ENCODE measurements at places on chromosomes 5 and 9. TPM values are rescaled to one million over a fixed set of nuclear protein-coding genes. Genes with fewer than 3 reads are reported as not detected.
A peak's percentile ranks its signal among the peaks of the same experiment; 100 is the strongest.

DNA sequence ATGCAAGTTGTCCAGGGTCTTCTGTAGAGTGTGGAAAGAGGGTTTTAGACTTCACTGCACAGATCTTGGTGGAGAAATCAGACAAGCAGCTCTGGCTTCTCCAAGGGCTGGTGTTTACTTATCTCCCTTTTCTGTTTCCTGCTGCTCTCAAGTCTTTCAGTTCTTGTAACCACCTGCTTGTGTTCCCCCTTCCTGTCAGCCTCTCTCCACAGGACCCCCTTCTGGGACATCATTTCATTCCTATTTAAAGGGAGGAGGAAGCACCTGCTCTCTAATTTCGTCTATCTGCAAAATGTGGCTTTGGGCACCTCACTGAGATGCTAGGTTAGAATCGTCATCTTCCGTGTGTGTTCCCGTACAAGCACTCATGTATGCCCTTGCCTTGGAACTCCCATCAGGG is 636.2 kb downstream of the MTRR start:
- no peaks in the 10 kb centered on the region for H3K27me3 ChIP-seq
- no peaks in the 10 kb centered on the region for H3K4me1 ChIP-seq
- H3K36me3 ChIP-seq, result no peaks in the 10 kb centered on the region
- no peak for DNase-seq
- H3K4me3 ChIP-seq, result no peak overlapping the region

GRCh38 chr5:180358694-180359093 is 5.6 kb upstream of the GFPT2 start:
- H3K27me3 ChIP-seq, result no peaks in the 10 kb centered on the region
- no peak for DNase-seq
- H3K4me1 ChIP-seq, result peaks cover 2% of the 10 kb centered on the region
- H3K4me3 ChIP-seq, result no peak overlapping the region
- no peaks in the 10 kb centered on the region for H3K36me3 ChIP-seq

DNA sequence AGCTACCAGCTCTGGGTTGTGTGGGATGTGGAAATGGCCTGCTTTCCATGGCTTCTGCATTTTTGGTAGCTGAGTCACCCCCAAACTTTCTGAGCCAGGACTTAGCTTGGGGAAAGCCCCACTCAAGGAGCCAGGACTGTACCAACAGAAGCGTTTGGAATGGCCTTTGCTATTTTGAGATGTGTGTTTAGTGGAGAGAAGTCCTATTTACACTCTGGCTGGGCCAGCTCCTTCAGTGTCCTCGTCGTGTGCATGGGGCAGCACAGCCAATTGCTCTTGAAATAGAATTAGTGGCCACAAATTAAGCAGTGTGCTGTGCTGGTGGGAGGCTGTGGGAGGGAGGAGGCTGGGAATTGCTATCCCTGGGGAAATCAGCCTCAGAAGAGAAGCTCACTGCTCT is 51.6 kb downstream of the ENTREP1 start:
- H3K36me3 ChIP-seq, result no peaks in the 10 kb centered on the region
- DNase-seq, result peak; percentile 72
- H3K27me3 ChIP-seq, result no peaks in the 10 kb centered on the region
- H3K27ac ChIP-seq, result 0 out of 2 replicates have a peak overlapping the region, but pooled peaks have one; percentile 22
- peaks cover 35% of the 10 kb centered on the region for H3K4me1 ChIP-seq
- H3K4me3 ChIP-seq, result no peak overlapping the region

- DNase-seq, result peak; percentile 75
- H3K27ac ChIP-seq, result peak overlapping the region; percentile 89
- H3K36me3 ChIP-seq, result no peaks in the 10 kb centered on the region
- no peak overlapping the region for H3K4me3 ChIP-seq
Observed at GRCh38 chr5:78806544-78806943, 158.0 kb upstream of the LHFPL2 start.

DNA sequence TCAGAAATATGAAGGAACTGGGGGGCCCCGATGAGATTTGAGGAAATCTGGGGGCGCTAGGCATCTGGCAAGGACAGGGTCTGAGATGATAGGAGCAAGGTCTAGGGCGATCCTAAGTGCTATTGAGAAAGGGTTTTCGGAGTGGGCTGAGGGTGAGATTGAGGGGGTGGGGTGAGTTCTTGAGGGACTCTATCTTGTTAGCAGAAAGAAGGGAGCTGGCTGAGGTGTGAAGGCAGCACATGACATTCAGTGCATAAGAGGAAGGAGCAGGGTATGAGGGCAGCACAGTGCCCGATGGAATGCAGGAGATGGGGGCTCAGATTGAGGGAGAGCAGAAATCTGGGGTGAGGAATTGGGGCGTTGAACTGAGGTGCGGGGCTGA is 640 bp downstream of the TRIM32 start:
- peaks cover 43% of the 10 kb centered on the region for H3K4me1 ChIP-seq
- no peak overlapping the region for H3K27ac ChIP-seq
- H3K4me3 ChIP-seq, result peak overlapping the region; percentile 49

DNA sequence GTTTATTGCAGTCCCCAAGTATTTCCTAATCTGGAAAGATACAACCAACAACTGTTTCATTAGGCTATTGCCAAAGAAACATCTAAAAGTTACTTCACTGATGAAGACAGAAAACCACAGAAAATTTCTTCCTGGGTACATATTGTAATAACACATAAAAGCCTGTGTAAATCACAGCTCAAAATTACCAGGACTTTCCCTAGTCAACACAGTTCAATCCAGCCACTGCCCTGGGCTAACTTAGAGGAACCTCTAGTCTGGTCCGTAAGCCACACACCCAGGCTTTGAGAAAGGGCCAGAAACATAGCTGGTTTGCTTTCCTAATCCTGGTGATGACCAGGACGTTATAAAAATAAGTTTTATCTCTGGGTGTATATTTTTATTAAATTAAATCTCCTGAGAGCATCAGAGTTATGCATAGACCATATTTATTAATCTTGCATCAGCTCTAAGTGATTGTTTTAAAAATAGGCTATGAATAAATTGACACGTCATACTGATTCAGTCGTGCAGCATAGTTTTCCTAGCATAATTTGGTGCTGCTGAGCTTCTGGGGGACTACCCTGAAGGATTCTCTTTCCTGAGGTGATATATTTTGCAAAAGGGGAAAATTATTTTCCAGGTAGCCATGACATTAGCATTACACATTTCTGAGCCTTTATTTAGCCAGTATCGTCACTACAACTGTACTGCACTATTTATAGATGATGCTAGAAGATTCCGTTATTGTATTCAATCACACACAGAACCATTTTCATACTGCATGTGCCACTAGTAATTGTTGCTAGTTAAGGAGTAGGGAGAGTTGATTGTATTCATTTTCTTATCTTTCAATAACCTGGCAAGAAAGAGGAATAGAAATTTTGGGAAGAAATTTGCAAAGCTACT is 12.6 kb upstream of the MUSK start:
- no peaks in the 10 kb centered on the region for H3K36me3 ChIP-seq
- H3K4me3 ChIP-seq, result no peak overlapping the region
- DNase-seq, result no peak

The TUSC1 gene
- total RNA-seq, result not detected

Measured in SJSA1 (cell line).